Cardiac ventricle fibroblast (primary cell): ENCODE measurements at places on chromosomes 1 and 21. TPM values are rescaled to one million over a fixed set of nuclear protein-coding genes. Genes with fewer than 3 reads are reported as not detected.

Gene CHI3L2
- total RNA-seq: 86.1 and 90.7 TPM in 2 replicates

Gene C1orf167
- total RNA-seq: 0.24 TPM in 1 of 2 replicates, not detected in the other

Gene ARHGAP30
- total RNA-seq: not detected in 2 replicates

Gene NCSTN
- total RNA-seq: 75.6 and 89.0 TPM in 2 replicates

Gene ZMYM4
- 28.6 and 29.4 TPM in 2 replicates for total RNA-seq

Gene PTPN14
- total RNA-seq: 26.1 and 26.3 TPM in 2 replicates

Gene HSD3B1
- total RNA-seq: not detected in 2 replicates

Gene SLC30A2
- not detected in 2 replicates for total RNA-seq

Gene PARK7
- 240 and 273 TPM in 2 replicates for total RNA-seq

Gene RIPK4
- total RNA-seq: 0.54 and 0.56 TPM in 2 replicates

Gene CCDC27
- total RNA-seq: not detected in 2 replicates
